ENCODE measurements at places on chromosomes 6 and 20.
A peak's percentile ranks its signal among the peaks of the same experiment; 100 is the strongest.

DNA sequence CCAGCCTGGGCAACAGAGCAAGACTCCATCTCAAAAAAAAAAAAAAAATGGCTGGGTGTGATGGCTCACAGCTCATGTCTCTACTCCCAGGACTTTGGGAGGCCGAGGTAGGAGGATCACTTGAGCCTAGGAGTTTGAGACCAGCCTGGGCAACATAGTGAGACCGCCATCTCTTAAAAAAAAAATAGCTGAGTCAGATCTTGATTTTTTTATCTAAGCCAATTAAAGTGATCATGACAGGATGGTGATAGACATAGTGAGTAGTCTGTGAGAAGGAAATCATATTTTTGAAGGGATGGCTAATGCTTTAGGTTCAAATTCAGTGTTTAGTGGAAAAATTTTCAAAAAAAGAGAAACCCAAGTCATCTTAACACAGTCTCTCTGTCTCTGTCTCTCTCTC lies 114.6 kb upstream of the JARID2 start:
- no peak for DNase-seq
- H3K4me1 ChIP-seq, result no peaks in the 10 kb centered on the region
- H3K4me3 ChIP-seq, result no peak overlapping the region
- no peaks in the 10 kb centered on the region for H3K27me3 ChIP-seq
- H3K27ac ChIP-seq, result no peak overlapping the region
- no peaks in the 10 kb centered on the region for H3K36me3 ChIP-seq

DNA sequence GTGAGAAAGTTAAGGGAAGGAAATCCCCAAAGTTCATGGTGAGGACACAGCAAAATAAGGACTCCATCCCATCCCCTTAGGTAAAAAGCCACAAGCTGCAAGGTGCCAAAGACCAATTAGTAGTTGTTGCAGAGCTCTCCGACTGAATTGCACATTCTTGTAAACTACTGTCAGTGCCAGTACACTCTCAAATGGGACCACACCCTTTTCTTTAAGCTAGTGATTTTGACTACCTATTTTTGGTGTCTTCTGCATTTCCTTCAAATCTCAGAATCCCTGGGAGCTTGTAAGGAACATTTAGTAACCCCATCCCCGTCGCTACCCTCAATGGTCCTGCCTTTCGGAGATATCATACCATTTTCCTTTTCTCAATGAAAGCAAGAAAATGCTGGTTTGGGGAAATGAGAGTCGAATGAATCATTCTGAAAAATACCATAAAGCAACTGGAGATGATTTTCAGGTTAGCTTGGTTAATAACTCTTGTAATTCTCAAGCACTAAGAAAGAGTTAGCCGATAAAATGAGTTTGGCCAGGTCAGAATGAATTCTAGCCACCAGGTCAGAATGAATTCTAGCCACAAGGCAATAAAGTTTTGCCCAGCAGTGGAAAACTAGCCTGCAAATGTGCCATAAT lies 5.2 kb upstream of the HMGN3 start:
- no peak for DNase-seq
- no peaks in the 10 kb centered on the region for H3K27me3 ChIP-seq
- no peaks in the 10 kb centered on the region for H3K36me3 ChIP-seq

DNA sequence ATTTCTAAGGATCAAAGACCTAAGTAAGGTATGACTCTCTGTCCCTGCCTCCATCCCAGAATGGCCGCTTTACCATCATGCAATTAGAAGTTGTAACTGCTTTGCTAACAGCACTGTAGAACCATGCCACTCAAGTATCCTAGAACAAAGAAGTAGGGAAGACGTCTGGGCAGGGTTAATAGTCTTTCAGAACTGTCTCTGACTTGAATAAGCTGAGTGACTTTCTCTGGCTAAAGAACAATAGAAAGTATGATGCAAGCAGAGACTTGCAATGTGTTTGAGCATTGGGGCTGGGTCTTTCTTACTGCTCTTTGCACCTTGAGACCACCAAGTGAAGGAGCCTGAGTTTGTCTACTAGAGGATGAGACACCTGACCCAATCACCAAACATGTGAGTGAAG lies 279.6 kb upstream of the JAG1 start:
- no peak overlapping the region for H3K4me3 ChIP-seq
- no peak for DNase-seq
- H3K27me3 ChIP-seq, result no peaks in the 10 kb centered on the region
- H3K36me3 ChIP-seq, result no peaks in the 10 kb centered on the region

DNA sequence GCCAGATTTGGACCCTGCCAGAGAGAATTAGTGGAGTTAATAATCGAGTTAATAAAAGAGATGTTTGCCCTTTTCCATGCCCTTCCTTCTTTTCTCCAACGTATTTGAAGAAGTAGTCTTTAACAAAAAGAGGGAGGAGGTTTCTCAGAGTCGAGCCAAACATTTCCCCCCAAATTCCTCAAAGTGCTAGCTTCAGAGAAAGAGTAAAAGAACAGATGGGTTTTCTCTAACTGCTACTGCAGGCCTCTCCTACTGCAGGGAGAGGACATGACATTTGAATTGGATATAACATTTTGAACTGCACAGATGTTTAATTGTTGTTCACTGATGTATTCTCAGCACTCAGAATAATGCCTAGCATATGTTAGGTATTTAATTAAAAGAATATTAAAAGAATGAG lies 25.5 kb downstream of the RWDD2A start:
- no peak overlapping the region for H3K27ac ChIP-seq
- no peak for DNase-seq
- H3K27me3 ChIP-seq, result no peaks in the 10 kb centered on the region
- no peak overlapping the region for H3K4me3 ChIP-seq
- no peaks in the 10 kb centered on the region for H3K36me3 ChIP-seq
- no peaks in the 10 kb centered on the region for H3K4me1 ChIP-seq

GRCh38 chr6:14757014-14757413 lies 488.9 kb upstream of the JARID2 start:
- H3K4me3 ChIP-seq, result no peak overlapping the region
- H3K4me1 ChIP-seq, result no peaks in the 10 kb centered on the region
- no peaks in the 10 kb centered on the region for H3K36me3 ChIP-seq
- no peak overlapping the region for H3K27ac ChIP-seq

DNA sequence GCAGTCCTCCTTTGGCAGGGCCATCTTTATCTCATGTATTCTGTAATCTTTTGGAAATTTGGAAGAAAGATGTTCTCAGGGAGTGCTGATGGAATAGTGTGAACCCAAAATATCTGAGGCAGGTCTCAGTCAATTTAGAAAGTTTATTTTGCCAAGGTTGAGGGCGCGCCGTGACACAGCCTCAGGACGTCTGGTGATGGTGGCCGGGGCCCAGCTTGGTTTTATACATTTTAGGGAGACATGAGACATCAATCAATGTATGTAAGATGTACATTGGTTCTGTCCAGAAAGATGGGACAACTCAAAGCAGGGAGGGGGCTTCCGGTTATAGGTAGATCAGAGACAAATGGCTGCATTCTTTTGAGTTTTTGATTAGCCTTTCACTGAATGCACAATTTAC lies 89.8 kb downstream of the ERMARD start:
- H3K27ac ChIP-seq, result no peak overlapping the region
- H3K4me3 ChIP-seq, result no peak overlapping the region
- no peaks in the 10 kb centered on the region for H3K4me1 ChIP-seq
- H3K27me3 ChIP-seq, result no peaks in the 10 kb centered on the region

- H3K4me1 ChIP-seq, result no peaks in the 10 kb centered on the region
- no peaks in the 10 kb centered on the region for H3K36me3 ChIP-seq
- no peak overlapping the region for H3K4me3 ChIP-seq
- no peak for DNase-seq
- H3K27ac ChIP-seq, result no peak overlapping the region
- H3K27me3 ChIP-seq, result no peaks in the 10 kb centered on the region
These were observed 148.0 kb downstream of the TTLL2 start for GRCh38 chr6:167472880-167473279.

DNA sequence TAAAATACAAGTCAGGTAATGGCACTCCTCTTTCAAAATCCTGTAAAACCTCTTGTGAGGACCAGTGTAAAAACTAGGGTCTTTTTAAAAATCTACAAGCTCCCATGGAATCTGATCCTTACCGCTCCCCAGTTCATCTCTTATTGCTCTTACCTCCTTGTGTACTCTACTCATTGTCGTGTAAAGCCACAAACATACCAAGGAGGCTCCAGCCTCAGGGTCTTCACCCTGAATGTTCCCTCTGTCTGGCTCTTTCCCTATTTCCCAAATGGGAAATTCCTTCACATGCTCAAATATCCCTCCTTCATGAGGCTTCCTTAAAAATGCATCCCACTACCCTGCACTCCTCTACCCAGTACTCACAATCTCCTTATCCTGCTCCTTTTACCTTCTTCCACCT lies 67.1 kb downstream of the TASP1 start:
- H3K36me3 ChIP-seq, result no peaks in the 10 kb centered on the region
- H3K27me3 ChIP-seq, result no peaks in the 10 kb centered on the region
- no peak overlapping the region for H3K27ac ChIP-seq
- no peak overlapping the region for H3K4me3 ChIP-seq
- H3K4me1 ChIP-seq, result no peaks in the 10 kb centered on the region

DNA sequence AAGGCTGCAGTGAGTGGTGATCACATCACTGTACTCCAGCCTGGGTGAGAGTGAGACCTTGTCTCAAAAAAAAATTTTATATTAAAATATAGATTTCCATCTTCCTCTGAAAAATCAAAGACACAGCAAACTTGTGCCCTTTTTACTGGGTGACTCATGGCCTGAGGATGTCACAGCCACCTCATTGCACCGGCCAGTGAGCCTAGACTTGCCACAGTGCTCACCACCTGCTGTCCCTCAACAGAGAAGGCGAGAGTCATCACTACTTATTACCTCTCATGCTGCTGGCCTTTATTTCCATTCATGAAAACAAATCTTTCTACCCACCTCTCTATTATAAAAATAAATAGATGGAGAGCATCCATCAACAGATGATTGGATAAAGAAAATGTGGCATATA lies 295.8 kb downstream of the PREX1 start:
- no peaks in the 10 kb centered on the region for H3K27me3 ChIP-seq
- H3K36me3 ChIP-seq, result no peaks in the 10 kb centered on the region
- H3K4me1 ChIP-seq, result no peaks in the 10 kb centered on the region
- H3K4me3 ChIP-seq, result no peak overlapping the region

DNA sequence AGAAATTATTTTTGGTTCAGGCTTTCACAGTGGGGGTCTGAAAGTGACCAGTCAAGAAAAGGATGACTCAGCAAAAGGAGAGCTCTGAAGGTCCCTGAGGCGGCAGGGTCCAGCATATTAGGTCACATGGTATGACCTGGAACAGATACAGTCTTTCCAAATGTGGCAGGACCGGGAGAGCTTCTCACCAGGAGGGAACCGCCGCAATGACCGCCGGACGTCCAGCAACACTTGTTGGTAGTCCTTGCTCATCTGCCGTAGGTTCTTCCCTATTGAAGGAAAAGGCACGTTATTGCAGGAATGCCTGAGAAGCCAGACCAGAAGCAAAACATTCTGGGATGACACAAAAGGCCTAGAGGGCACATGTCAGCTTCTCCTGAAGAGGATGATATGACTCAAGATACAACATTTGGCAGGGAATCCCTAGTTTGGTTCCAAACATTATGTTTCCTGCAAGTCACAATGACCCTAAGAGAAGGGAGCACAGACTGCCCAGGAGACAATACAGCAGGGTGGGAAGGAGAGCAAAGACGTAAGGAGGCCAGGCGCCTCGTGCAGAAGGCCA lies 17.4 kb downstream of the TBC1D20 start:
- H3K4me3 ChIP-seq, result no peak overlapping the region
- no peak overlapping the region for H3K27ac ChIP-seq
- H3K27me3 ChIP-seq, result no peaks in the 10 kb centered on the region
- H3K36me3 ChIP-seq, result peaks cover 55% of the 10 kb centered on the region

DNA sequence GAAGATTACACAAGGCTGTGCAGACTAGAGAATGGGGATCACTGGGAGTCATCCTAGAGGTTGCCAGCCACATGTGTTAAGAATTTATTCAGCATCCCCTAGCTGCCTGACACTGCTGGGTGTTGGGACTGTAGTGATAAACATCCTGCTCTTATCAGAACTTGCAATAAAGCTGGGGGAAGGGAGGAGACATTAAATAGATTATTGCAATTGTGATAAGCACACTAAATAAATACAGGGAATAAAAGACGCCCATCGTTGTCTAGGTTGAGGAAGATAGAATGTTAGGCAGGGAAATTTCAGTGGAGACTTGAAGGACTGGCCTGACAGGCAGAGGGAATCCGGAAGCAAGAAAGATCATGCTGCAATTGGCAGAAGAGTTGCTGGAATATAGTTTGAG lies 33.2 kb upstream of the TRAM2 start:
- no peaks in the 10 kb centered on the region for H3K4me1 ChIP-seq
- H3K36me3 ChIP-seq, result no peaks in the 10 kb centered on the region
- H3K27ac ChIP-seq, result no peak overlapping the region
- no peak overlapping the region for H3K4me3 ChIP-seq

DNA sequence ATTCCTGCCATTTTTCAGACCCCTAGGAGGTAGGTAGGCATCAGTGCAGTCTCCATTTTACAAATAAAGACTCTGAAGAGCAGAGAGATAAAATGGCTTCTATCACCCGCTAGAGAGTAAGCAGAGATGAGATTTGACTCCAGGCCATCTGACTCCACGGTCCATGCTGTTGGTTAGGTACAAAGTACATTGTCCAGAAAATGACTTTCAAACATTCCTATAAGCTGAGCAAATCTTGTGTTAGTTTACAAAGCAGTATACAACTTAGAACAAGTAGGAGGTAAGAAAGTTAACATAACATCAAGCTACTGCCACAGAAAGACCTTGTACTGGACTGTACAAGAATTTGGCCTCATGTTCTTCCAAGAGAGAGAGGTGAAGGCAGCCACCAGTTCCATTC lies 14.9 kb downstream of the BTN1A1 start:
- no peaks in the 10 kb centered on the region for H3K4me1 ChIP-seq
- no peak overlapping the region for H3K4me3 ChIP-seq
- H3K27me3 ChIP-seq, result no peaks in the 10 kb centered on the region
- DNase-seq, result no peak

- no peaks in the 10 kb centered on the region for H3K4me1 ChIP-seq
- H3K36me3 ChIP-seq, result no peaks in the 10 kb centered on the region
- H3K27ac ChIP-seq, result no peak overlapping the region
- no peak for DNase-seq
- H3K4me3 ChIP-seq, result no peak overlapping the region
These were observed 560.3 kb downstream of the BMP2 start for GRCh38 chr20:7327810-7328209.

DNA sequence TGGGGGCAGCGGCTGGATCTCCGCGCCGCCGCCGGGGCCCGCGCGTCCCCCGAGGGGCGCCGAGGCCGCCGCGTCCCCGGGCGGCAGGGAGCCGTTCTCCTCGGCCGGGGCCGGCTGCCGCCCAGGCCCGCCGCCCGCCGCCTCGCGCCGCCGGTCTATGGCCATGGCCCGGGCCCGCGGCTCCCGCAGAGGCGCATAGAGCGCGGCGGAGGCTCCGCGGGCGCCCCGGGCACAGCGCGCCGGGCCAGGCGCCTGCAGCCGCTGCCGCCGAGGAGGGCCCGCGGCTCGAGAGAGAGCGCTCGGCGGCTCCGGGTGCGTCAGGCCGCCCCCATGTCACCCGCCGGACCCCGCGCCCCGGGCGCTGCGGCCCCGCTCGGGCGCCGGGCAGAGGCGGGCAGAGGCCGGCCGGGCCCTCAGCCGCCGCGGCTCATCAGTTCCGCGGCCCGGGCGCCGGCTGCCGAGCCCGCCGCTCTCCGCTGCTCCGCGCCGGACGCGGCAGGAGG lies 404 bp downstream of the SLC22A23 start:
- peak overlapping the region; percentile 74 for H3K4me3 ChIP-seq
- H3K27ac ChIP-seq, result no peak overlapping the region
- no peaks in the 10 kb centered on the region for H3K27me3 ChIP-seq
- H3K4me1 ChIP-seq, result peaks cover 8% of the 10 kb centered on the region
- H3K36me3 ChIP-seq, result no peaks in the 10 kb centered on the region

All from ascending aorta (tissue), 2 donors.